ENCODE measurements at places on chromosomes 2 and 18. TPM values are rescaled to one million over a fixed set of nuclear protein-coding genes. Genes with fewer than 3 reads are reported as not detected.

KIAA2012 gene
- not detected for total RNA-seq

CPO gene
- total RNA-seq: not detected

PLGLB2 gene
- total RNA-seq: not detected

DNA sequence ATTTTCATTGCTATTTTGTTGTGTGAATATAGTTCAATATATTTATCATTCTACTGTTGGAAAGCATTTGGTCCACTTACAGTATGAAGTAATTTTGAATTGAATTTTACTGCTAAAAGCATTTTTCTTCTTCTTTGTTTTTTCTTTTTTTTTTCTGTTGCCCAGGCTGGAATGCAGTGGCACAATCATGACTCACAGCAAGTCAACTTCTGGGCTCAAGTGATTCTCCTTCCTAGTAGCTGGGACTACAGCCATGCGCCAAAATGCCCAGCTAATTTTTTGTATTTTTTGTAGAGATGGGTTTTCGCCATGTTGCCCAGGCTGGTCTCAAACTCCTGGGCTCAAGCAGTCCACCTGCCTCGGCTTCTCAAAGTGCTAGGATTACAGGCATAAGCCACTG lies 2.4 kb upstream of the ETAA1 start:
- DNase-seq: no peak

- no peak for DNase-seq
Measured at GRCh38 chr18:49733321-49733720, 80.0 kb downstream of the ACAA2 start.
